Immature natural killer cell (primary cell): ENCODE measurements at places on chromosomes 5 and 9. TPM values are rescaled to one million over a fixed set of nuclear protein-coding genes. Genes with fewer than 3 reads are reported as not detected.

- H3K27me3 ChIP-seq, result no peaks in the 10 kb centered on the region
- no peak for DNase-seq
- H3K36me3 ChIP-seq, result no peaks in the 10 kb centered on the region
- peak overlapping the region; percentile 80 for H3K27ac ChIP-seq
These were observed 35.2 kb downstream of the PIK3R1 start for GRCh38 chr5:68250661-68251298.

DNA sequence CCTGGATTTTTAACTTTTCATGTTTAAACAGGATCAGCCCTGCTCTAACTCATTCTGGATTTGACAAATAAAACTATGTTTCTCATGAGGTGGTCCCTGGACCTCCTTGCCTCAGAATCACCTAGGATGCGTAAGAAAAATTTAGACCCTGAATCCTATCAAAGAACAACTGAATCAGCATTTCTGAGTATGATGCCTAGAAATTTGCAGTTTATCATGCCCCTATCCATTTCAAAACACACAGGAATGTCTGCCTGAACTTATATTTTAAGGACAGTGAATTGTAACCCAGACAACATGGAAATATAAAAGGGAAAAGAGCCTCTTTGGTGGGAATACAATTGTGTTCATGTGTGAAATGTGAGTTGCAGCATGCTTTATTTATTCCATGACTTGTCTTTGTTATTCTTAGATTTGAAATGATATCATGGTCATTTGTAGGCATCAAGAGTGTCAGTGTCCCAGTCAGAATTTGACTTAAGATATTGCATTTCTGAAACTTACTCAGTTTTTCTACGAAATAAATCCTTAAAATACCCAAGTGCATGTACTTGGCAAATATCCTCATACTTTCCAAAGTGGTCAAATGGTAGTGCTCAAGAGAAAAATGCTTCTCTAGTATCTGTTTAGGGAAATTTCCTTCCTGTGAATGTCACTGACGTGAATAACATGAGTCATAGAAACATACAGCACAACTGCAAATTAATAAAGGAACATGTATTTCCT is 144.3 kb downstream of the GIN1 start:
- peaks cover 24% of the 10 kb centered on the region for H3K36me3 ChIP-seq
- no peaks in the 10 kb centered on the region for H3K27me3 ChIP-seq
- no peak overlapping the region for H3K27ac ChIP-seq
- no peak overlapping the region for H3K4me3 ChIP-seq

GRCh38 chr5:122419142-122419894 is 107.3 kb downstream of the SNCAIP start:
- no peak overlapping the region for H3K4me3 ChIP-seq
- H3K36me3 ChIP-seq, result no peaks in the 10 kb centered on the region
- no peak overlapping the region for H3K27ac ChIP-seq

Gene ZBTB34
- 0.96 TPM for polyA plus RNA-seq

Gene EQTN
- polyA plus RNA-seq, result not detected

DNA sequence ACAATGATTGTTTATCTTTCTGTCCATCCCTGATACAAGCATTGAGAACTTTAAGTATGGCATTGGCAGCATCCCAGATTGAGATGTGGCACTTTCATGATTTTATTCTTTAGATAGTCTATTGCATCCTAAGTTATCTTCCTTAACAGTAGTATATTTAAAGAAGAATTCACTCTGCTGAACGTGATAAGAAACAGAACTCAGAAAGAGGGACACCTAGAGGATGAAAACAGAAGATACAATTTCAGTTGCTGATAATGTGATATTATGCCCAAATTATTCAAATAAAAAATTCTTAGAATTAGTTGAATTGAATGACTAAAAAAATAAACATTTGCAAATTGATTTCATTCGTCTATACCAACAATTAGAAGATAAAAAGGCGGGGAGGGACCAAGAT is 218.1 kb upstream of the DMRTA1 start:
- H3K36me3 ChIP-seq, result no peaks in the 10 kb centered on the region
- H3K4me3 ChIP-seq, result no peak overlapping the region
- no peak for DNase-seq

Gene IFNB1
- polyA plus RNA-seq, result not detected
